Stimulated activated CD4-positive, alpha-beta T cell treated with anti-CD3 and anti-CD28 coated beads, Interleukin-2, amount 100 ng/mL, for 24 hours (primary cell): ENCODE measurements at places on chromosomes 12 and 14.

DNA sequence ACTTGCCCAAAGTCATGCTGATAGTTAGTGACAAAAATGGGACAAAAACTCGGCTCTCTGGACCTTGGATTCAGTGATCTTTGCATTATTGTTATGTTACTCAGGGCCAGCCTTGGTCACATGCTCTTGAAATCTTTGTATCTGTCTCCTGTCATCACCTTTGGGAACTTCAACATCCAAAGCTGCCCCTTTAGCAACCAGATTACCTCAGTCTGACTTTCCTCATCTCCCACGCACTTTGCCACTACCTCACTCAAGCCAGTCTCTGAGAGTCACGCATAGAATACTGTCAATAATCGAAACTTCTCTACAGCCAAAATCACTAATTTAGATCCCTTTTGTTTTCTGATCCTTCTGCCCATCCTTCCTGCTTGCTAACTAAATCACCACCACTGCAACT lies 90.8 kb upstream of the DAAM1 start:
- DNase-seq = no peak

- no peak for DNase-seq
These were observed 396.4 kb upstream of the USP15 start for GRCh38 chr12:61863811-61864210.

DNA sequence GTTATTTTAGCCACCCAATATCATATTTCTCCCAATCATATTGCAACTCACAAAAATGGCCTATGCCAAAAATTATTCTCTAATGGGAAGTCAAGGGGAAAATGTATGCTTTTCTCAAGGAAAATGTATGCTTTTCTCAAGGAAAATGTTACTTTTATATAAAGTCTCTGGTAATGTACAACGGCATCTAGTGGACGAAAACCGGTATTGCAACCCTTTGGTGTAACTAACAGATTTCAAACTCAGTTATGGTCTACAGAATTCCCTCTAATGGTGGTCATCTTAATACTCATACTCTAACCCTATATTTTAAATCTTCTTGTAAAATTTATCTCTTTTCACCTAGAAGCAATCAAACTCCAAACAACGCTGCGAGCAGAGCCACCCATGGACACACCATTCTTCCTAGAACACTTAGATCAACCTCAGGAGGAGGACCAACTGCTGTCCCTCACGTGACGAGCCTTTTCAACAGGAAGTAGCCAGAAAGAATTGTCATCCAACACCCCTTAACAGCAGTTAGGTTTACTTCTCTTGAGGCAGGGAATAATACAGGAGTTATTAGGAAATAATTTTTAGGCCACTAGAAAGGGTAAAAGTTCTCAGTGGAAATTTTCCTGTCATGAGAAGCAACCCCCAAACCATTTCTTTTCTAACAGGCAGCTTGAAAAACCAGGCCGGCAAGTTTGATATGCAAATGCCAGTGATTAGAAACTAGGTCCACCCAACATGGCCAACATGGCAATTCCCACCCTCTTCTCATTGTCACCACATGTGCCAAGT lies 20.1 kb downstream of the APOBEC1 start:
- peak; percentile 34 for DNase-seq

DNA sequence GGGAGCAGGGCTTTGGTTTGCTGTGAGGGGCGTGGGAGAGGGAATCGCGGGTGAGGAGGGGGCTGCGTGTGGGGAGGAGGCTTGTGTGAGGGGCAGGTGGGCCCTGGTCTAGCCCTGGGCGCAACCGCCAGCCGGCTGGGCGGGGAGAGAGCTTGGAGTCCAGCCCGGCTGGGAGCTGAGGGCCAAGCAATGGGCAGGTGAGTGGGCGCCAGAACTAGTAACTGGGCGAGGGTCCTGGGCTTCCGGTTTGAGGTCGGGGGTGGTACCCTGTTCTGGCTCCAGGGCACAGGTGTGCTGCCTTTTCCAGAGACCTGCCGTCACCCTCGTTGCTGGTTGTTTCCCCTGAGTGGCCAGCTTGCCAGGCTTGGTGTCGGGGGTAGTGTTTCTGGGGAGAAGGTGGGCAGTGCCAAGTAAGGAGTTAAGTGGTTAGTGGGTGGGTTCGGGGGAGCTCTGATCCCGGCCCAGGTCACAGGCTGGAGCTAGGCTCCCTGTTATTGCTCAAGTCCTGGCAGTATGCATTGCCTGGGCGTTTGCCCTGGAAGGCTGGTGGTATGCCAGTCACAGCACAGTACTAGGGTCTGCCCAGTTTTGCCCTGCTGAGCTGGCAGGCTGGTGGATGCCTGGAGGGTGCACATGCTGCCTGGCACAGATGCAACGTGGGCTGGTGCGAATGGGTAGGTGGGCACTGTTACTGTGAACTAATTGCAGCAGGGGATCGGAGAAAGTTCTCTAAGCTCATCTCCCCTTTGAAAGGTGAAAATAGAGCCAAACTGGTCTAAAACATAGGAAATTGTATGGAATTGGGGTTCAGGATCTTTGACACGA lies 683 bp downstream of the CIPC start:
- DNase-seq = no peak

- no peak for DNase-seq
These were observed 626.0 kb upstream of the SEL1L start for GRCh38 chr14:82159624-82160023.

DNA sequence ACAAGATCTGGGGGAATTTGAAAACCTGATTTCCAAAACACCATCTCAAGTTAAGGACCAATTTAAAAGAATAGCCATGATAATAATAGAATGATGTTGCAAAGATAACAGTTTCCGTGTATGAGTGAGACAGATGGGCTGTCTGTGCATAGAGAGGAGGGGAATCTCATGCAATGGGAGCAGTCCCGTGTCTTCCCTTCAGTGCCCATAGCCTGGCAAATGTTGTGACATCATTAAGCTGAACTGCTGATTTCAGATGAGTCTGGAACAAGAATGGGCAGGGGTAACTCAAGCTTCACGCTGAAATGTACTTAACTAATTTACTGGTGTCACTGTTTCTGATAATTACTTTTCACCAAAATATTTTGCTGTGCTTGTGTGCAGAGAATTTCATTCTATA lies 454.0 kb downstream of the FOXG1 start:
- DNase-seq = no peak

DNA sequence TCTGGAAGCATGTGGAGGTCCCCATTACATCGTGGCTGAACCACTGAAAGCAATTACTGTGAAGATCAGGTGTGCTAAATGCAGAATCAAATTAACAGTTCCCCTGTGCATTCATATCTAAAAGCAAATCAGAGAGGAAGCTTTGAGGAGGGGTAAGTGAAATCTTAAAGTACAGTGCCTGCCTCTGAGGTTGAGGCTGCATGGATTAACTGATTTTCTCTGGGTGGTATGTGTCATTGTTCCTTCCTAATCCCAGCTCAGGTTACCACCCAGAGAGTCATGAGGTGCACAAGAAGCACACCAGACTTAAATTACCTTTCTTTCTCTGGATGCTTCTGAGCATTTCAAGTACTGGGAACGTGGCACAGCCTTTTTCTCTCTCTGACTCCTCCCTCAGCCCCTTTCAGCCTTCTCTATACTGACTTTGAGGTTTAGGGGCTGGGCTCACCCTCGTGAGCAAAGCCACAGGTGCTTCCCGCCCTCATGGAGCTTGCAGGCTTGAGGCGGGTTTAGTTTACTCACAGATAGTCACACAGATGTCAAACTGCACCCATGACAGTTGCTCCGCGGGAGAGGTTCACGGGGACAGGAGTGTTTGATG lies 237.6 kb upstream of the CRY1 start:
- DNase-seq = no peak

GRCh38 chr14:94568186-94568585 lies 6.9 kb downstream of the SERPINA4 start:
- DNase-seq = no peak

GRCh38 chr12:40405419-40405818 lies 180.6 kb downstream of the LRRK2 start:
- no peak for DNase-seq

DNA sequence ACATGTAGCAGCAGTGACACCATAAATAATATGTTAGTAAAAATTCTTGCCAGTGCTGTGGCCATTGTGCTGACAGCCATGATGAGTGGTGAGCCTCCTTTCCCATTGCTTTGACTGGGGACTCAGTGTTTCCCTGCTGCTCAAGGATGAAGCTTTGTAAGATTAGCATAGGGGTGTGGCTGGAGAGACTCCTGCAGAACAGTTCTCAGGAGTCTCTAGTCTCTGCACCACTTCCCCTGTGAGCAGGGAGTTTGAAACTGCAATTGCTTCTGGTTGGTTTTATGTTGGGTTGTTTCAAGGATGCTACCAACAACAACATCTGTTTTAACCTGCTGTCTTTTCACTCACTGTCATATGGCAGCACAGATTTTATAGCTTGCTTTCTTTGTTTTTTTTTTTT lies 41.4 kb downstream of the ZC3H14 start:
- no peak for DNase-seq

DNA sequence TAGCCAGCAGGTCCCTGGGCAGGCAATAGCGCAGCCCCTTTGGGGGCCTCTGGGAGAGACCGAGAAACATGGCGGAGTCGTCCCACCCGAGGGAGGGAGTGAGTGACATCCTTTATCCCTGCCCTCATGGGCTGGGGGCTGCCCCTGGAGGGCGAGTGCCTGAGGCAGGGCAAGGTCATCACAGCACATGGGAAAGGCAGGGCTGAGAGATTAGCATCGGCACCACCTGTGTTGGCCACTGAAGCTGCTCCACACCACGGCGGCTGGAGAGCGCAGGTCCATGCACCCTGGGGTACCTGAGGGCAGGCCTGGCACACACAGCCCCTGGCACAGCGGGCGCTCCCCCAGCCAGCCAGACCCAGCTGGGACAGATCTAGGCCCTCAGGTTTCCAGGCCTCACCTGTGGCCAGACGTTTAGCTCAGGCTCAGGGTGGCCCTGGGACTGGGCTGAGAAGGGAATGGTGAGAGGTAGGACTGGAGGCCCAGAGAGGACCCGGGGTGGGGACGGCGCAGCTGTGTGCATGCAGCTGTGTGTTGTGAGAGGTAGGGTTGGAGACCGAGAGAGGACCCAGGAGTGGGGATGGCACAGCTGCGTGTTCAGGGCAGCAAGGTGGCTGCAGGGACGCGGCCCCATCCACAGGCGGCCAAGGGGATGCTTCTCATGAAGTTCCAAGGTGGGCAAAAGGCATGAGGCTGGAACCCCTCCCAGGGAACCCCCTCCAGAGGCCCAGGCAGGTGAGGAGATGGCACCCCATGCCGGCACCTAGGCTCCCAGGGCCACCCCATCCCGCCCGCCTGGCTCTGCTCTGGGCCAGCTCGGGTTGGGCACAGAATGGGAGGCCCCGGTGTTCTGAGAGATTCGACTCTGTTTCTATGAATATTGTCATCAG lies 74.1 kb downstream of the KIF26A start:
- DNase-seq = no peak

GRCh38 chr12:126506426-126507182 lies 1441.4 kb downstream of the AACS start:
- DNase-seq = no peak

DNA sequence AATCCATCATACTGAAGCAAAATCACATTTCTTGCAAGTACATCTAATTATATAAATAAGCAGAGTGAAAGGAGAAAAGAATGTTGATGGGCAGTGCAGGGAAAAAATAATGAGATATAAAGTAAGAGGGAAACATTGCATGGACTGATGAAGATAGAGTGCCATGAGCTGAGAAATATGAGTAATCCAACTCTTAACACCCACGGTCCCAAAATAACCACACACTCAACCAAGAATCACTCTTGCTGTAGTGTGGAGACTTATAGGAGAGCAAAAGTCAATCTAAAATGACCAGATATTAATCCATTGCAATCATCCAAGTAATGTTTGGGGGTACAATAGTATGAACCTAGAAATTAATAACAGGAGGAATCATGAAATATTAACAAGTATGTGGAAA lies 40.2 kb downstream of the MYF5 start:
- no peak for DNase-seq

DNA sequence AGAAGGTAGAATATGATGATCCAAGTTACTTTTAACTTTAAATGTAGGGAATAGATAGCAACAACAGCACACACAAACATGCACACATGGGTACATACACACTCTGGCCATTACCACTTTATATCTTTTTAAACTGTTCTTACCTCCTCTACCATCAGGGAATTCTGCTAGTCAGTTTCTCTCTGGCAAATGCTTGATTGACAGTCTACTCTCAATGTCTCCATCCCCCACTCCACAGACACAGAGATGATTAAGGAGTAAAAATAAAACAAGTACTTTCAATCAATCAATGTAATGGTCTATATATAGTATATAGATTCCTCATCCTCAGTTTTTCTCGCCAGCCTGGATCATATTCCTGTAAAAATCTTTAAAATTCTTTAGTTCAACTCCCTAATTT lies 16.1 kb upstream of the STRN3 start:
- DNase-seq = no peak

DNA sequence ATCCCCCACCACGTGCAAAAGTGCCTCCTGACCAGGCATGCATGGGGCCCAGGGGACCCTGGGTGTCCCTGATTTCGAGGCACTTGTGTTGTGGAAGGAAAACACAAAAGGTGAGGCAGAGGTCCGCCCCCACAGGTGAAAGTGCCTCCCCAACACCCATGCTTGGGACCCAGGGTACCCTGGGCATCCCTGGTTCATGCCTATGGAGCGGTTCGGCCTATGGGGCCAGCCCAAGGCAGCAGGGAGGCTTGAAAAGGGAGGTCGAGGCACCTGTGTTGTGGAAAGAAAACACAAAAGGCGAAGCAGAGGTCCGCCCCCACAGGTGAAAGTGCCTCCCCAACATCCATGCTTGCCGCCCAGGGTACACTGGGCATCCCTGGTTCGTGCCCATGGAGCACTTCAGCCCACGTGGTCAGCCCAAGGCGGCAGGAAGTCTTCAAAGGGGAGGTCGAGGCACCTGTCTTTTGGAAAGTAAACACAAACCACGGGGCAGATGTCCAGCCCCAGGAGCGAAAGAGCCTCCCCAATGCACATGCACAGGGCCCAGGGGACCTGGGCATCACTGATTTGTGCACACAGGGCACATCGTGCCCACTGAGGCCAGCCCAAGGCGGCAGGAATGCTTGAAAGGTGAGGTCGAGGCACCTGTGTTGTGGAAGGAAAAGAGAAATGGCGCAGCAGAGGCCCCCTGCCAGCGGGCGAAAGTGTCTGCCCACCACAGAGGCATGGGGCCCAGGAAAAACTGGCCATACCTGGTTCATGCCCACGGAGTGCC lies 375.5 kb downstream of the ALG10 start:
- peak; percentile 11 for DNase-seq

- DNase-seq = peak; percentile 20
These were observed 127.0 kb upstream of the RPH3A start for GRCh38 chr12:112664569-112664968.

DNA sequence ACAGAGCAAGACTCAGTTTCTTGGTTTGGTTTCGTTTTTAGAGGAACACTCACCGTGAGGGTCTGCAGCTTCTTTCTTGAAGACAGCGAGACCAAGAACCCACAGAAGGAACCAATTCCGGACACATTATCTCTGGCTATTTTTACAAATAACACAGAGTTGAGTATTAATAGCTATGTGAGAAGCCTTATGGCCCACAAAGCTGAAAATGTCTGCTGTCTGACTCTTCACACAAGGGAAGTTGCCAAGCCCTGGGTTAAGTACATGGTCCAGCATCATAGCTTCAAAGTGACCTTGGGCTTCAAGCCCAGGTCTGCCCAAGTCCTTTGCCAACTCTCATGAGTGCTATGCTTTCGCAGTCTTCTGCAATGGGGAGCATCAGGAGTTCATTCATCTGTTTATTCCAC lies 2.6 kb upstream of the LGMN start:
- DNase-seq = no peak
